ENCODE measurements at places on chromosomes 1 and 21. TPM values are rescaled to one million over a fixed set of nuclear protein-coding genes. Genes with fewer than 3 reads are reported as not detected.

DNA sequence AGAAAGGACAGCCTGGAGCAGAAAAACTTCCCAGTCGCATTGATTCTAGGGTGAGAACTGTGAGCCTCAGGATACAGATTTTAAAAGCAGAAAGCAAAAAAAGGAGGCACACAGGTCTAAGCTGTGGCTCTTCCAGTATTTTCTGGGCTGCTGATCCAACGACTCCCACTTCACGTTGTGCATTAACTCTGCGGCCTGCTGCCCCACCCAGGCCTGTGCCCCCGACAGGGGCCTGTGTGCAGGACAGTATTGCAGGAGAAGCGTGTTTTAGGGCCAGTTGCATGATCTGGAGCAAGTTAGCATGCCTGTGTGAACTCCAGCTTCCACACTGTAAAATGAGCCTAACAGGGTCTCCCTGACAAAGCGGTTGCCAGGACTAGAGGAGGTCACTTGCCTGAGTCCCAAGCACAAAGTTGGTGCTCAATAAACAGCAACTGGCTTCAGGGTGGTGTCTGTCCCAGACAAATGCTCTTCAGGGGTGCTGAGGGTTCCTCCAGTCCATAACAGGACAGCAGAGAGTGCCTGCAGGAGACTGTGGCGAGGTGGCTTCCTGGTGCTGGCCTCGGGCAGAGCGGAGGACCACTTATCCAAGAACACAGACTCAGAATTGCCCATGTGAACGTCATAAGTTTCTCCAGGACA is 66.8 kb upstream of the RAB4A start:
- DNase-seq = no peak

DNA sequence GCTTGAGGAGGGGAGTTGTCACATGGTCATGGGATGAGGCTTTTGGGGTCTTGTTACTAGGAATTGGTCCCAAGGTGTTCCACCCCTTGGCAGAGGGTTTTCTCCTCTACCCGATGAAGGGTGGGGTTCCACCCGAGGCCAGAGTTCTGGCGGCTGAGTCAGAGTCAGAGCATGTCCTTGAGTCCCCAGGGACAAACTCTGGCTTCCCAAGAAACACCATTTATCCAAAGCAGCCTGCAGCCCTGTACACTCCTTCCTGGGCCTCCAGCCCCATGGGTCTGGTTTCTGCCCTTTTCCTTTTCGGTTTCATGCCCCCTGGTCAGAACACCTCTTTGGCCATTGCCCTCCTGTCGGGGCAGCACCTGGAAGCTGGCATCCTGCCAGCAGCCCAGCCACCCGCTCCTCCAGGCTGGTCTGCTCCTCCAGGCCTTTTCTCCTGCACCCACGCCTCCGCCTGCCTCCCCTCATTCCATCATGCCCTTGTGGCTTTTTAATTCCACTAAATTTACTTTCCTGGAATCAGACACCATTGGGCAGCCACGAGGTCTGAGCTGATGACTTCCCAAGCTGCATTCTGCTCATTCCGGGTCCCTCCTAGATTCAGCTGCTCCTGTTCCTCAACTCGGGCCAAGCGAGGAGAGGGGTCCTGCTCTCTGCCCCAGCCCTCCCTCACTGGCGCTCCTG is 301.7 kb upstream of the VAMP3 start:
- peak; percentile 88 for DNase-seq

DNA sequence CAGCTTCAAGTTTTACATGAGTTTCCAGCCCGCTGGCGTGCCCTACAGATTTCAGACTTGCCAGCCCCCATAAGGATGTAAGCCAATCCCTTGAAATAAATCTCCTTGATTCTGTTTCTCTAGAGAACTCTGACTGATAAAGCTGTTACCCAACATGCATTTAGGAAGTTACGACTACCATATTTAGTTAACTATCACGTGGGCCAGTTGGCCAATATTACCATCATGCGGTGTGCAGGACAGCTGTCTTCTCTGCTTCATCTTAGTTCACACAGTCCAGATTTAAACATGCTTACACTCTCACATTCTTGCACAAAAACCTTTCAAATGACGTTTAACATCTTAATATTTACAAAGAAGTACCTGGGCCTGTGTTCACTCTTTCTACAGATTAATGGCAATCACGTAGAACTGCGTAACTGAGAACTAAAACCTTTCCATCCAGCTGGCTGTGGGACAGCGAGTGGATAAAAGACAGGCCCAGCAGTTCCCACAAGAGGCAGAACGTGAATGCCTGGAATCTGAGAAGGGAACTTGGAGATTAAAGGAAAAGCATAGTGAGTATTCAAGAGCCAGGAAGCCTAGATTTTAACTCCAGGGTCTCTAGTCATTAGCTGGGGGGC is 20.8 kb downstream of the FAM177B start:
- no peak for DNase-seq

GRCh38 chr1:29852248-29852647 is 615.9 kb downstream of the PTPRU start:
- DNase-seq = no peak

DNA sequence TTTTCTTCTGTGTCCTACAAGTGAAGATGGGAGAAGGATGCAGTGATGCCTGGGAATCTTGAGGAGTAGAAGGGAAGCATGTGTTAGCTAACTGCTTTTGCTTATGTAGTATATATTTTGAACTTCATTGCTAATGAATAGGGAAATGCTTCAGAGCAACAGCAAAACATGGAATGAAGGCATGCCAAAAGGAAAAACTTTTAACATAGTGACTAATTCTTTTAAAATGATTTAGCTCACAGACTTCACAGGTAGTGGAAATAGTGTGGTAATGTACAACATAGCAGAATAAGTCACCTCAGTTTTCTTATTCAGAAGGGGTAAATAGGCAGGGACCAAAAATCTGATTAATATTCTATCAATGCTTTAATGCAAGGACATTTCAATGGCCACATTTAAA is 95.5 kb downstream of the LYPLAL1 start:
- DNase-seq = no peak

DNA sequence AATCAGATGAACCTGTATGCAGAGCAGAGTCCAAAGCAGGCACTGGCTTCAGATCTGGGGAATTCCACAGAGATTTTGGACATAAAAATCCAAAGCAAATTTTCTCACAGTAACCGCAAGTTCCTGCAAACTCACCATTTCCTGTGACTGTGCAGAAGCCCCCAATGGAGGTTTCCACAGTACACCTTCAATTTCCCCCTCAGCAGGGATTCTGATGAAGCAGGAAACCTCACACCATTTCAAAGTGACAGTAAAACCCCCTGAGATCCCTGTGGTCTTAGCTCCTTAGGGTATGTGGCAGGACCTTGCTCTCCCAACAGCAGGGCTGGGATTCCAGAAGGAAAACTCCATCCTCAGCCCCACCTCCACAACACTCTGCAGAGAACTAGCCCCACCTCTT is 6.0 kb upstream of the TGFBR3 start:
- DNase-seq = no peak

- no peak for DNase-seq
Observed at GRCh38 chr21:41716751-41717150, 50.1 kb downstream of the RIPK4 start.

DNA sequence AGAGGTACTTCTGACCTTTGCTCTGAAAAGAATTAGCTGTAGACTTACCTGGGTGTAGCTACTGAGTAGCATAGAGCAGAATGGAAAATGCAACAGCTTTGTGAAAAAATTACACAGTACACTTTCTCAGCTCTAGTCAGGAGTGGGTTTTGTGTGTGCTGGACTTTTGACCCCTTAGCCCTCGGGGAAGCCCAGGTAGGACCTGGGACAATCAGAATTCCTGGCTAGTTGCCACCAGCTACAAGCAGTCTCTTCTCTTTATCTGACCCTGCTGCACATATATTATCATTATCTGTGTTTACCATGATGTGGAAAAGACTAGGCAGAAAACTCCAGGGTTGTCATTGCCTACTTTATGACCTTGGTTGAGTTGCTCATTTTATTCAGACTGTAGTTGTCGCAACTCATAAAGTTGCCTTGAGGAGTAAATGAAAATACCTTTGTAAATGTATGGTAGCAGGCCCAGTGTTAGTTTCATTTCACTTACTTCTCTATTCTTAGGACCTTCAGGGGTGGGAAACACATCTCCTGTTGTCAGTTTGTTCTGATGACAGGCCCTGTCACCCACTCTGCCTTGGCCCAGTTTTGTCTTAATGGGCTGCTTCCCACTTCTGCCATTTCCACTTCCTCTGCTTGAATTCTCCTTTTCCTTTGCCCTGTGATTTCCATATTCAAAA is 5.4 kb downstream of the NEK7 start:
- DNase-seq = no peak

- DNase-seq = peak; percentile 37
Observed at GRCh38 chr1:202135221-202135721, 9.3 kb downstream of the ARL8A start.

DNA sequence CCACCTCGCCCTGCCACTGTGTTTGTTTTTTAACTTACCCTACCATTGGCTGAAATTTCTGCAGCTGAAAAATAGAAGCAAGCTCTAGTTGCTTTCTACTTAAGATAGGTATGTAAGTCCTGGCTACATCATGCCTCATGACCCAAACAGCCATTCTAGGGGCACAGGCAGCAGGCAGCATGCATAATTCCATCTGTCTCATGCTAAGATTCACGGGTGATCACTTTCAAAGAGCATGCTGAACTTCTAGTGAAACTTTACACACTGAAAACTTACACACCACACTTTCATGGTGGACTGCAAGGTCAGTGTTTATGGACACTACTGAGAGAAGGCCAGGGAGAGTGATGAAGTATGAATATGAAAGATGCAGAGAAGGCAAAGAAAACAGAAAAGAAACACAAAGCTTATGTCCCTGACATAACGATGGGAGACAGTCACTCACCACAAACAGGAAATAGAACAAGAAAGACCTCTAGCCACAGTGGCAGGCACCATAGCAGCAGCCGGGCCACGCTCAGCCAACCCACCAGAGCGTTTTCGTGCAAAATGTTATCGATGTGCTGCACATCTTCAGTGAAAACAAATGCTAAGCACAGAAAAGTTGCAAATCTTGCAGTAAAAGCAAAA is 102.3 kb upstream of the TIAM1 start:
- DNase-seq = peak; percentile 4

GRCh38 chr1:31592132-31592531 is 15.8 kb downstream of the TINAGL1 start:
- no peak for DNase-seq

DNA sequence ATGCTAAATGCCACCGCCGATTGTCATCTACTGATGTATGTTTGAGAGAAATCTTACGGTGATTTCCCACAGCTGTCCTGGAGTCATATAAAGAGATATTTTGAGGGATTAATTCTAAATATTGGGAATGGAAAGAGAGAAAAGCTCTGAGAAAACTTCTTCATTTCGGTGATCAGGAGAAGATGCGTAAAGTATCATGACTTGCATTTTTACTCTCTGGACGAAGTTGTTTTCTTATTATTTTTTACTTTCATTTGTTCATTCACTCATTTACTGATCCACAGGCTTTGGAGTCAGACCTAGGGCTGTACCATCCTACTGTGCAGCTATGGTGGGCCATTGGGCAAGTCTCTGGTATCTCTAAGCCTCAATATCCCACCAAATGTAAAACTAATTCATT is 58.4 kb upstream of the RUNX1 start:
- DNase-seq = no peak

DNA sequence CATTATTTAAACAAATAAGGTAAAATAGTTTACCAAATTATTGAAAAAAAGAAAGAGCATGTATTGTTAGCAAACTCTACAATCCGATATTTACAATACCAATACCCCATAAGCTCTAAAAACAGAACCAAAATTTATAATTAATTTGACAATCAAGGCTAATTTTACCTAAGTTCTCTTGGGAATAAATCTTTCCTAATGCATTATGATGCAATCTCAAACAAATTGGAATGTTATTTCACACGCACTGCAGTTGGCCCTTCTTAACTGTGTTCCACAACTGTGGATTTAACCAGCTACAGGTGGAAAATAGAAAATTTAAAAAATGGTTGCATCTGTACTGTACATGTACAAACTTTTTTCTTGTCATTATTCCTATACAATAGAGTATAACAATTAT is 300.1 kb downstream of the BRINP3 start:
- DNase-seq = no peak

- no peak for DNase-seq
Observed at GRCh38 chr1:4273747-4274146, 373.7 kb upstream of the C1orf174 start.

DNA sequence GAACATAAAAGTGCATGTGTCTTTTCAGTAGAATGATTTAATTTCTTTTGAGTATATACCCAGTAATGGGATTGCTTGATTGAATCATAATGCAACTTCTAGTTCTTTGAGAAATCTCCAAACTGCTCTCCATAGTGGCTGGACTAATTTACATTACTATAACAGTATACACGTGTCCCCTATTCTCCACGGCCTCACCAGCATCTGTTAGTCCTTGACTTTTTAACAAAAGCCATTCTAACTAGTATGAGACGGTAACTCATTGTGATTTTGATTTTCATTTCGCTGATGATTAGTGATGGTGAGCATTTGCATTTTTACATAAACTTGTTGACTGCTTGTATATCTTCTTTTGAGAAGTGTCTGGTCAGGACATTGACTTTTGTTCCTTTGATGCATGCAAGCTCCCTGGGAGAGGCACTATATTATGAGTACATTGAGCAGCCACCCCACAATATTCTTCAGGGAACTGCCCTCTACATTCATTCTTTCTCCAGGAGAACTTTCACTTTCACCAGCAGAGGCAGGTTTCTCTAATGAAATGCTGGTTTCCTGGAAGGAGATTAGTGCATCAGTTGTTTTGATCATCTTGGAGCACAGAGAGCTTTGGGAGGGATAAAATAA is 51.9 kb upstream of the LPGAT1 start:
- DNase-seq = no peak

DNA sequence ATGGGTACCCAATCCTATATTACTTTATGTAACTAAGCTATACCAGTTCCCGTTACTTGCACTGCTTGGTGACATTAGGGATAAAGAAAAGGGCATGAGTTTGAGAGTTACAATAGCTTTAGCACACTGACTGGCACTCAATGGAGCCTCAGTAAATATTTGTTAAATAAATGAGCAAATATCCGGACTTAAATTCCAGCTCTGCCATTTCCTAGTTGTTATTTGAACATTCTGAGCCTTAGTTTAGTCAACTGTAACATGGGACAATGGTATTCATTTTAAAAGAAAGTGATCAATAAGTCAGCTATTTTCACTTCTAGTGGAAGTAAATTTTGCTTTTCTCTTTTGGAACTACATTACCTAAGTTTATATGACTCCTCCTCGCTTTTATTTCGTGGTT is 198.7 kb downstream of the ZC3H11B start:
- no peak for DNase-seq

Gene CHI3L1
- not detected for total RNA-seq

Gene TAL1
- not detected for total RNA-seq

Gene IGSF5
- total RNA-seq = 0.11 TPM

Gene KIF26B
- total RNA-seq = under 0.01 TPM

Gene RCSD1
- total RNA-seq = 81.9 TPM

Gene FCRL5
- total RNA-seq = not detected

Gene BRDT
- total RNA-seq = not detected

Gene MRPS21
- total RNA-seq = 58.8 TPM

Gene TMEM200B
- total RNA-seq = 0.17 TPM
